ENCODE measurements at places on chromosomes 1 and 21.

GRCh38 chr21:46096596-46097335 is 1.1 kb upstream of the COL6A2 start:
- DNase-seq, result no peak

GRCh38 chr1:243849421-243850201 is 432 bp downstream of the AKT3 start:
- no peak for DNase-seq

DNA sequence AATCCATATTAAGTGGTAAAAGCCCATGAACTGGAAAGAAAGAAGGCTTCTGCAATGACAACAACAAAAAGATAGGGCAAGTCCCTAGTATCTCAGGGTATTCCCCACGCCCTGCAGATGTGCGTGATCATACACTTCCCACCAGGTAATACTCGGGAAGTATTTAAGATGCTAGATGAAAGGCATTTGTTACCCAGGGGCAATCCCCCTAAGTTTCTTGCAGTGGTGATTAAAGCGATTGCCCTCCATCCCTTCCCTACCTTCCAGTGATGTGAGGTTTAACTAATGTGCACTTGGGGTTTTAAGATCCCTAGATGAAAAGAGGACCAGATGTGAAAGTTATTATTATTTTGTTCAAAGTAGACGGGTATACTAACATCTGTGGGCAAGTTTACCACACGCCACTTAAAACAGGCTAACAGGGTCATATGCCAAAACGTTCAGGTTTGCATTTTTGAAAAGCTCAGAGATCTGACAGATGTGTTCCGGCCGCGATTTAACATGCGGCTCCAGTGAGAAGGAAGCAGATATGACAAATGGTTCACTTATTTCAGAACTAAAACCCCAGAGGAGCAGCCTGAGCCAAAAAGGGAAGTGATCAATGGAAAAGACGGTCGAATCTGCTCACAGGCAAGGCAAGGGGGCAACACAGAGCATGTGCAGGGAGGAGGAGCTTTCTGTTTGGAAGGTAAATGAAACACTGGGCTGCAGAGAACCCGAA is 17.4 kb downstream of the TIAM1 start:
- DNase-seq, result no peak

DNA sequence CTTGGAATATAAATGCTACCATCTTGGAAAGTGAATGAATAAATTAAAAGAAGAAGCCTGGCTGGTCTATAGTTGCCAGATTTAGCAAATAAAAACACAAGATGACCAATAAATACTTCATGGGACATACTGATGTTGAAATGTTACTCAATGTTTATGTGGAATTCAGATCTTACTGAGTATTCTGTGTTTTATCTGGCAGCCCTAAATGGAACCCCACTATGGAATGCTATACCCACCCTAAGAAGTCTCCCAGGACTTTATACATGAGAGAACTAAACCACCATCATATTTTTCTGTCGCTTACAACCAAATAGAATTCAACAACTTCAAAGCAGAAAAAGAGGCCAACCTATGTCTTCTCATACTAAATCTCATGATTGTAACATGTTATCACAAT is 177.6 kb upstream of the HMCN1 start:
- DNase-seq, result no peak
